Activated naive CD4-positive, alpha-beta T cell treated with anti-CD3 and anti-CD28 coated beads, Interleukin-2, amount 50 U/mL, for 16 hours (primary cell): ENCODE measurements at places on chromosomes 1 and 21.

GRCh38 chr21:24976238-24976637, 631.0 kb downstream of the MRPL39 start:
- no peak for DNase-seq

- no peak for DNase-seq
These were observed 141.4 kb upstream of the CACYBP start for GRCh38 chr1:174858301-174858700.

DNA sequence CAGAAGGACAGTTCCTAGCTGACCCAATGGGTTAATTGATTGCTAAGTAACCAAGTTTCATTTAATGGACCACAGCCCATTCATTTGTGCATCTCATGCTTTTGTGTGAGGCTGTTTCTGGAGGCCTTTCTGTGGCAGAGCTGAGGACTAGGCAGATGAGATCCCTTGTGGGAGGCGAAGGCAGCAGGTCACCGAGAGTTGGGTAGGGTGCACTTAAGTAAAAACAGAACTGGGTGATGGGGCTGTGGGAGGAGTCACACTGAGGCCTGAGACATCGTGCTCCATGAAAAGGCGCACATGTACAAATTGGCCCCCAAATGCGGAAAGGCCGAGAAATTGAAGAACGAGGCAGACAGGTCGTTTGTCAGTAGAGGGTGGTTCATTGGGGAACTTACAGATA, 60.9 kb downstream of the S100B start:
- DNase-seq, result no peak

DNA sequence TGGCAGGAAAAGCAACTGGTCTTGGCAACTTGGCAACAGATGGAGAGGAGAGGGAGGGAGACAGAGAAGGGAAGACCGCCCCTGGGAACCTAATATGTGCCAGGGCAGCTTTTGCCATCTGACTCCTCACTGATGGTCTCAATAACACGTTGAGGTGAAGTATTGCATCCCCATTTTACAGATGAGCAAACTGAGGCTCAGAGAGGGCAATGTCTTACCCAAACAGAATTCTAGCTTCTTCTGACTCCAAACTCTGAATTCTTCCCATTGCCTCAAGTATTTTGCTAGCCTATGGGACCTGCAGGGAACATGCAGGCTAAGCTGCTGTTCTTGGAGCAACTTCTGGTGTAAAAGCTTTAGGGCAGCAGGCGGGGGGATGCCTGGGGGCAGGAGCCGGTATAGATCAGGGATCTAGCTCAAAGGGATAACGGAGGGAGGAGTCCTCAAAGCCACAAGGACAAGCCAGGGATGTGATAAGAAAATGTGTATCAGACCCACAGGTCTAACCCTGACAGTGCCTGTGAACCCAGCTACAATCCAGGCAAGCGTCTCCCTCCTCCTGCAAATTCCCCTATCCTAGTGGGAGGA, 7.2 kb upstream of the GUCA2A start:
- no peak for DNase-seq

- no peak for DNase-seq
These were observed 16.8 kb upstream of the CNTN2 start for GRCh38 chr1:205026181-205026580.

- DNase-seq, result no peak
These were observed 1.4 kb downstream of the CHI3L1 start for GRCh38 chr1:203185061-203185461.

GRCh38 chr21:45420061-45421041, 15.4 kb downstream of the COL18A1 start:
- DNase-seq, result no peak

- DNase-seq, result no peak
These were observed 53.4 kb upstream of the GOLT1A start for GRCh38 chr1:204267191-204267601.

DNA sequence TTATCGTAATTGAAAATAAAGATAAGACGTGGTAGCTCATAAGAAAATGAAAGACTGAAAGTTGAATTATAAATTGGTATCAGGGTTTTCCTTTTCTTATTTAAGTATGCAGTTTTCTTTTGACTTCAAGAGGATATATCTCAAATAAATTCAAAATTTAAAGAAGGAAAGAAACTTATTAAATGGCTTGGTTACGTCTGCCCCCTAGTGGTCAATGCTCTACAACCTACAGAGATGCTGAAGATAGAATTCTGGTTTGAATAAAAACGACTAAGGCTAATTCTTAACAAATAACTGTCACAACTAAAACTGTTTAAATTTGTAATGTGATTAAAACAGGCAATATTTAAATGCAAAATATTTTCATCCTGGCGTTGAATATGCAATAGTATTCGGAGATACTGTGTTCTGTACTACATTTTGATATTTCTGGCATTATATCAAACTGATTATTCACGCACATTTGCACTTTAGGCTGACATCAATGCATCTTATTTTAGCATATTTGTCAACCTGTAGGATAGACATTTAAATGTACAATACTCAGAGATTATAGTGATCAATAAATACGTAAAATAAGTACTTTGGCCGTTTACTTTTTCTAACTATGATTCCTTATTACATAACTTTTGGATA, 26.8 kb downstream of the IFI44 start:
- peak; percentile 38 for DNase-seq

DNA sequence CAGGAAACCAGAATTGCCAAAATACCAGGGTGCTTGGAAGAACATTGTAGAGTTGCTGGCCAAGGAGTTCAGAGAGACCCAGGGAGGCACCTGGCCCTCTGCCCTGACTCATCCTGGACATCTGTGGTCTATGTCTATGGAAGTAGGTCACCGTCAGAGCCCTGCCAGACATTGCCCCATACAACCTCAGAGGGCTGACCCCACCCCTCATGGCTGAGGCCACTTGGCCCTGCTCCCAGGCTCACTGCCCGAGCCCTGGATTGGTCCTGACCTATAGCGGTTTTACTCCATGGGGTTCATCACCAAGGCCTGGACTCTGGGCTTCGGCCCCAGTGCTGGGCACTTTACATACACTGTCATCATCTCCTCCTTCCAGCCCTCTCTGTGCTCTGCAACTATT, 233.1 kb downstream of the PTPRU start:
- no peak for DNase-seq

GRCh38 chr1:245310571-245311531, 156.1 kb downstream of the KIF26B start:
- no peak for DNase-seq

- no peak for DNase-seq
These were observed 591 bp downstream of the SHC1 start for GRCh38 chr1:154969860-154970452.

GRCh38 chr1:208052135-208052534, 141.2 kb upstream of the CD34 start:
- DNase-seq, result no peak

DNA sequence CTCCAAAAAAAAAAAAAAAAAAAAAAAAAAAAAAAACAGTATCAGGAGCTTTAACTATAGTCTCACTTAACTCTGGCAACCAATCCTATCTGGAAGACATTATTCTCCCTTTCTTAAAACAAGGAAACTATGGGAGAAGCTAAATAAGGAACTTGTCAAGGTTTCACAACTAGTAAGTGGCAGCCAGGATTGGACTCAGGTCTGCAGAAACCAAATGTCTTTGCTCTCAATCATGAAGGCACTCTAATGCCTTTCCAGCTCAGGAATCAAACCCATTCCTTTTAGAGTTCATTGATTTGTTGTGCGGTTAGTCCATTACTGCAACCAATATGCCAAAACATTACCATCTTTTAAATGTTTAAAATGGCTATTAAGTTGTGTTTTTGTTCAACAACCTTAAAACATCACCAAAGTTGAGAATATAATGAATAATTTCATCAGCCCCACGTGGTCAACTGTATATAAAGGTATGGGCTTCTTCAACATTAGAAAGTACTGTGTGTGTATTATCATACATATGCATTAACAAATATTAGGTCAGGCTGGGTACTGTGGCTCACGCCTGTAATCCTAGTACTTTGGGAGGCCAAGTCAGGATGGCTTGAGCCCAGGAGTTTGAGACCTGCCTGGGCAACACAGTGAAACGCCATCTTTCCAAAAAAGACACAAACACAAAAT, 1.5 kb downstream of the EPRS1 start:
- DNase-seq, result no peak

DNA sequence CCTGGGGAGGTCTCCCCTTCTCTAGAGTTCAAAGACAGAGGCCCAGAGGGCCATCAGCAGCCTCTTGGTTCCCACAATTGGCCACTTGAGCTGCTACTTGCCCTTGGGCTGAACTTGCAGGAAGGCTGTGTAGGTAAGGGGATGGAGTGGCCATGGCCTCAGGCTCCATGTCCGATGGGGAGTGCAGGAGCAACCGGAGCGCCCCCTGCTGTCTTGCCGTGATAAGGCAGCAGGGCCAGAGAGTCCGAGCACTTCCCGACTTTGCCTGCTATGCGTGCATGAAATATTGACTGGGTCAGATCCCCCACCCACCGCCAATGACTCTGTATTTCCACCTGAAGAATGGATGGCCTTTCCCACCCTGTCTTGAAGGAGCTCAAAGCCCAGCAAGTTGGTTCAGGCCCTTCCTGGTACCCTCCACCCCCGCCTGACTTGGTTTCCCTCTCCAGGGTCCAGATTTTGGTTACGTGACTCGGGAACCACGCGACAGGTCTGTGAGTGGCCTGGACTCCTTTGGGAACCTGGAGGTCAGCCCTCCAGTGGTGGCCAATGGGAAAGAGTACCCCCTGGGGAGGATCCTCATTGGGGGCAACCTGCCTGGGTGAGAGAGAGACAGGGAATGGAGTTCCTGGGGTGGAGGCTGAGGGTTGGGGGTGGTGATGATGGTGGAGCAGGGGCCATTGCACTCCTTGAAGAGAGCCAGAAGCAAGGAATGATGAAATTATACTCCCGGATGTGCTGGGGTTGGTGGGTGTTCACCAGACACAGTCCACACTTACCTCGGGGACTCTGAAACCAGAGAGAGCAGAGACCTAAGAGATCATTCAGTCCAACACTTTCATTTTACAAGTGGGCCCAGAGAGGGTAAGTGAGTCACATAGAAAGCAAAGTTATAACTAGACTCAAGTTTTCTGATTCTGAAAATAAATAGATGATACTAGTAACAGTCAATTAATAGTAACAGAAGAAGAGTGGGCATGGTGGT, 25.6 kb downstream of the PADI3 start:
- no peak for DNase-seq
